ENCODE measurements at places on chromosomes 16 and 17. TPM values are rescaled to one million over a fixed set of nuclear protein-coding genes. Genes with fewer than 3 reads are reported as not detected.

The MRC2 gene
- total RNA-seq, result 8.4 TPM

The KRT14 gene
- total RNA-seq, result not detected

The ACE gene
- 14.4 TPM for total RNA-seq

The METTL22 gene
- 29.8 TPM for total RNA-seq

The GINS2 gene
- 3.1 TPM for total RNA-seq

The ARHGAP23 gene
- 97.9 TPM for total RNA-seq

The C17orf78 gene
- total RNA-seq, result not detected

The NDRG4 gene
- 623 TPM for total RNA-seq

The TEDC2 gene
- 2.8 TPM for total RNA-seq

The C1QTNF8 gene
- 0.40 TPM for total RNA-seq

The SEPTIN1 gene
- 2.3 TPM for total RNA-seq

The GAST gene
- total RNA-seq, result not detected

The CDR2L gene
- total RNA-seq, result 25.7 TPM

The SUZ12 gene
- 18.7 TPM for total RNA-seq

The CCDC154 gene
- total RNA-seq, result 3.8 TPM

The KRT20 gene
- total RNA-seq, result not detected

The FBXO47 gene
- total RNA-seq, result not detected

The AOC3 gene
- 2.4 TPM for total RNA-seq

The NEUROD2 gene
- total RNA-seq, result 29.0 TPM

The TERB1 gene
- total RNA-seq, result 1.1 TPM

The PMM2 gene
- 14.0 TPM for total RNA-seq

The SLC2A4 gene
- total RNA-seq, result 2.2 TPM

The PRSS33 gene
- total RNA-seq, result not detected

The KRTAP9-8 gene
- not detected for total RNA-seq

The SLC16A11 gene
- total RNA-seq, result 2.5 TPM

The C16orf89 gene
- 26.9 TPM for total RNA-seq

The C17orf107 gene
- 8.8 TPM for total RNA-seq

The UNC13D gene
- 7.4 TPM for total RNA-seq

The CRYBA1 gene
- total RNA-seq, result not detected

The MYH1 gene
- total RNA-seq, result not detected

The MAP2K3 gene
- total RNA-seq, result 34.3 TPM

The CACNG1 gene
- 0.51 TPM for total RNA-seq

The C17orf50 gene
- 0.52 TPM for total RNA-seq

The KRTAP2-2 gene
- not detected for total RNA-seq

The MAP2K4 gene
- 131 TPM for total RNA-seq

The TMEM88 gene
- 1.7 TPM for total RNA-seq

The LGALS9B gene
- not detected for total RNA-seq

The KRTAP2-1 gene
- not detected for total RNA-seq

The NEK8 gene
- 1.3 TPM for total RNA-seq

The NPIPB9 gene
- 7.6 TPM for total RNA-seq
